Frontal cortex (tissue), 4 donors: ENCODE measurements at places on chromosomes 3 and 15.

- no peak for DNase-seq
These were observed 83.0 kb downstream of the NPTN start for GRCh38 chr15:73550190-73550589.

- no peak for DNase-seq
These were observed 16.3 kb downstream of the BHLHE40 start for GRCh38 chr3:4995500-4996053.

- DNase-seq: no peak
These were observed 21.3 kb upstream of the CACNA2D2 start for GRCh38 chr3:50524746-50525145.

DNA sequence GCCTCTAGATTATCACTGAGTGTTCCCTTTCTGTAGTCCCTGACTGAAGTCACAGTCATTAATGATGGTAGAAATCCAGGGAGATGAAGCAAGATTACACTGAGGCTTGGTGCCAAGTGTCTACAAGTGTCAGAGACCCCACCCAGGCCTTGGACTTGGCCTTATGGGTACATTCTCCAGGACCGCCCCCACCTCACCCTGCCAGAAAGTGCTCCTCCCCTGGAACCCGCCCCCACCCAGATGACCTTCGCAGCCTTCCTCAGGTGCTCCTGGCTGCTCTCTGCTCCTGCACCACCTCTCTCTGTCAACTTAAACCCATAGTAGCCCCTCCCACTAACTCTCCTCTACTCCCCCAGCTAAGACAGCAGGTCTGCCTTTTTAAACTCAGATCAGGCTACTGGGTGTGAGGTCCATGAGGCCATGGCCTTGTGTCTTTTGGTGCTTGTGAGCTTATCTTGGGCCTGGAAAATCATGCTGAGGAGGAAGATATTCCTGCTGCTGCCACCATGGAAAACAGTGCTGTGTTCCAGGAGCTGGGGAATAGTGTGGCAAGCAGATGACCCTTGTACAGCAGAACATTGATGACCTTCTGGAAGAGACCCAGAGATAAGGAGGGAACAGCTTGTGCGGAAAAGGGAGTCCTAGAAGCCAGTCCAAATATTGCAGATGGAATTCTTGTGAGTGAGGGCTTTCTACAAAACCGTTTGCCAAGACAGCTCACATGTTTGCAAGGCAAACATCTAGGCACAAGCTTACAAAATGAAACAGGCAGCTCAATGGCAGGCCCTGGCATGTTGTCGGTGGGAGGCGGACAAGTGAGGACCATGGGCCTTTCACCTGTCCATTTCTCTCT is 40.3 kb upstream of the NDUFB4 start:
- no peak for DNase-seq
